ENCODE measurements at places on chromosomes 3 and 15.
A peak's percentile ranks its signal among the peaks of the same experiment; 100 is the strongest.

GRCh38 chr15:71511796-71512681 lies 298.3 kb upstream of the NR2E3 start:
- no peak overlapping the region for H3K27ac ChIP-seq
- H3K4me3 ChIP-seq: no peak overlapping the region
- H3K36me3 ChIP-seq: no peaks in the 10 kb centered on the region
- no peaks in the 10 kb centered on the region for H3K4me1 ChIP-seq
- DNase-seq: no peak

GRCh38 chr3:13565581-13566452 lies 16.9 kb downstream of the FBLN2 start:
- no peak for DNase-seq
- no peaks in the 10 kb centered on the region for H3K36me3 ChIP-seq
- H3K4me1 ChIP-seq: no peaks in the 10 kb centered on the region
- no peak overlapping the region for H3K27ac ChIP-seq
- no peak overlapping the region for H3K4me3 ChIP-seq

GRCh38 chr15:69451951-69452691 lies 497 bp upstream of the RPLP1 start:
- peak overlapping the region; percentile 71 for H3K4me3 ChIP-seq
- no peak for DNase-seq
- peaks cover 8% of the 10 kb centered on the region for H3K4me1 ChIP-seq
- H3K27me3 ChIP-seq: no peaks in the 10 kb centered on the region

- no peak overlapping the region for H3K27ac ChIP-seq
- H3K27me3 ChIP-seq: no peaks in the 10 kb centered on the region
- H3K4me1 ChIP-seq: no peaks in the 10 kb centered on the region
- no peak overlapping the region for H3K4me3 ChIP-seq
- no peak for DNase-seq
- no peaks in the 10 kb centered on the region for H3K36me3 ChIP-seq
Observed at GRCh38 chr3:41265011-41265545, 65.8 kb downstream of the CTNNB1 start.

DNA sequence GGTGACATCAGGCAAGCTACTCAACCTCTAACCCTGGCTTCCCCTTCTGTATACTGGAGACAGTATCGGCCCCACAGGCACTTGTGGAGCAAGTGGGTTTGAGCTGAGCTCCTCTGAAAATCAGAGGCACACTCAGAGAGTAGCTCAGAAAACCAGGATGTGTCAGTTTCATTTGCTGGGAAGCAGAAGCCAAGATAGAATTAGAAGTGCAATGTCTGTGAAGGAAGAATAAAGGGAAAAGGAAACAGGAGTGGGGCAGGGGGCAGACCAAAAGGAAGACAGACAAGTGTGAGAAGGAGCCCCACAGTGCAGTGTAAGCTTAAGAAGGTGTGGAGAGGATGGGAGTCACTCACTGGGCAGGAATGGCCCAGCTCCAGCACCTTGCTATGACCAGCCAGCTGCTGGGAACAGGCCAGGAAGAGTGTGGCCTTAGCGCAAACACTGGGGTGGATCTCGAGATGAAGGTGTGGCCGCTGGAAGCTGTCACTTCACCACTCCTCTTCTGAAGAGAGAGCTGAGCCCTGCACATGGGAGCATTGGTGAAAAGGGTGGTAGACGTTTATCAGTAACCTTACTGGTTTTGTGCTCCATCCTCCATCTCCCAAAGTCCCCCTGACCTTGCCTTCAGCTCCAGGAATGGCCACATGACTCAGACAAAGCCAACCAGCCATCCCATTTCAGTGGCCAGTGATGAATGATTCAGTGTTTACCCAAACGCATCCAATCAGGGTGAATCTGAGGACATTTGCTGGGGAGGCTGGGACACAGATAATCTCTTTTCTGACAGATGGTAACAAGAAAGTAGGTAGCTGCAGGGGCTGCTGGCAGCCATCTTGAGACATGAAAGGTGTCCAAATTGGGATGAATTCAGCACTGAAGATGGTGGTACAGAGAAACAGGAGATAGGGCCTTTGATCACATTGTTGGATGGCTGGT lies 108.4 kb downstream of the SHQ1 start:
- H3K36me3 ChIP-seq: no peaks in the 10 kb centered on the region
- H3K4me3 ChIP-seq: no peak overlapping the region
- H3K27ac ChIP-seq: no peak overlapping the region
- peak; percentile 43 for DNase-seq
- H3K4me1 ChIP-seq: no peaks in the 10 kb centered on the region
- H3K27me3 ChIP-seq: no peaks in the 10 kb centered on the region

DNA sequence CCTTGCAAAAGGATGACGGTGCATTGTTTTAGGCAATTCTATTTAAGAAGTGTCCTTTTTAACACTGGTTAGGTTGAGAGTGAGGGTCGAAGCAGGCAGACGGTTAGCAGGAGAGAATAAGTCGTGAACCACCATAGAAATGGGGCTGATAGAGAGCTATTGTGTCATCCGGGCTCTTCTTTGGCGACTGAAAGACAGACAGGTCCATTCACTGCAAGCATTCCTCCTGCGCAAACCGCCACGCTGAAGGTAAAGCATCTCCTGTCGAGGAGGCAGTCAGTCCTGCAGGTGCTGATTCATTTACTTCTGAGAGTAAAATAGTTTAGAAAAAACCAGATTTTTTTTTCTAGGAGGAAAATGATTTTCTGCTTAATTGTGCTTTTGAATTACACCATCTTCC lies 1002.8 kb upstream of the NR2F2 start:
- H3K4me1 ChIP-seq: no peaks in the 10 kb centered on the region
- H3K4me3 ChIP-seq: no peak overlapping the region
- H3K27ac ChIP-seq: no peak overlapping the region
- H3K36me3 ChIP-seq: no peaks in the 10 kb centered on the region
- no peak for DNase-seq

DNA sequence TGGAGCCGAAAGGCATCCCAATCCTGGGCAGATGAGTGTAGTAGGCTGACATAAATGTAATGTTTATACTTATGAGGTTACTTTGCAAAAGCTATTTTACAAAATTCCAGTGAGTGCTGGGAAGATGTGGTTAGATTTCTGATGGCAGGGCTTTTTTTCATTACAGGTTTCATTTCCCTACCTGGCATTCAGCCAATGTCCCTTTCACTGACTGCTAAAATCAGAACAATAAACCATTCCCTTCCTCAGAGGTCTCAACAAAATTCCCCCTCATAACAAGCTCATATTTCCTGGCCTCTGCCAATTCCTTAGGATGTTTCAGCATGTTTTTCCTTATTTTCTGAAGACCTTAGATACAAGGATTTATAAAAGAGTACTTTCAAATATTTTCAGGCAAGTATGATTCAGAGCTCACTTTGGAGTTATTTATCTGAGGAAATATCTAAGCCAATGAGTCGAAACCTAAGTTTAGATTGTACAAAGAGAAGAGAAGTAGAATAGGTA lies 40.9 kb upstream of the CCDC80 start:
- no peaks in the 10 kb centered on the region for H3K36me3 ChIP-seq
- no peak for DNase-seq
- no peak overlapping the region for H3K27ac ChIP-seq
- no peak overlapping the region for H3K4me3 ChIP-seq
- H3K27me3 ChIP-seq: no peaks in the 10 kb centered on the region

- H3K27me3 ChIP-seq: no peaks in the 10 kb centered on the region
- no peak overlapping the region for H3K4me3 ChIP-seq
- H3K4me1 ChIP-seq: no peaks in the 10 kb centered on the region
- no peak overlapping the region for H3K27ac ChIP-seq
Observed at GRCh38 chr15:43498990-43499389, 6.0 kb upstream of the TP53BP1 start.

DNA sequence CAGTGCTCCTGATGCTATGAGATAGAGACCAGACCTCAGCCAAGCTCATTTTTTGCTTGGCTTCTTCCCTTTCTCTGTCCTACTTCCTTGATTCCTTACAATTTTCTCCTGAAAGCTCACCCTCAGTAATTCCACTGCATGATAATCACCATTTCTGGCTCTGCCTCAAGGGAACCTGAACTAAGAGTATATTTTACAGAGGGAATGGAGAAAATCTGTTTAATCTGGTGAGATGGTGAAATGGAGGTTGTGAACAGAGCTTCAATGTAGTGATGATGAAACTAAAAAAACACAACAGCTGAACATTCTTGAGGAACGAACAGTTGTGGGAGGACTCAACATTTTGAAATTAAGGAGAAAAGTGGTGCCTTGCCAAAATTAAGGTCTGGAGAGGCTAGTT lies 16.3 kb downstream of the HHLA2 start:
- DNase-seq: no peak
- H3K27ac ChIP-seq: no peak overlapping the region
- H3K4me3 ChIP-seq: no peak overlapping the region

DNA sequence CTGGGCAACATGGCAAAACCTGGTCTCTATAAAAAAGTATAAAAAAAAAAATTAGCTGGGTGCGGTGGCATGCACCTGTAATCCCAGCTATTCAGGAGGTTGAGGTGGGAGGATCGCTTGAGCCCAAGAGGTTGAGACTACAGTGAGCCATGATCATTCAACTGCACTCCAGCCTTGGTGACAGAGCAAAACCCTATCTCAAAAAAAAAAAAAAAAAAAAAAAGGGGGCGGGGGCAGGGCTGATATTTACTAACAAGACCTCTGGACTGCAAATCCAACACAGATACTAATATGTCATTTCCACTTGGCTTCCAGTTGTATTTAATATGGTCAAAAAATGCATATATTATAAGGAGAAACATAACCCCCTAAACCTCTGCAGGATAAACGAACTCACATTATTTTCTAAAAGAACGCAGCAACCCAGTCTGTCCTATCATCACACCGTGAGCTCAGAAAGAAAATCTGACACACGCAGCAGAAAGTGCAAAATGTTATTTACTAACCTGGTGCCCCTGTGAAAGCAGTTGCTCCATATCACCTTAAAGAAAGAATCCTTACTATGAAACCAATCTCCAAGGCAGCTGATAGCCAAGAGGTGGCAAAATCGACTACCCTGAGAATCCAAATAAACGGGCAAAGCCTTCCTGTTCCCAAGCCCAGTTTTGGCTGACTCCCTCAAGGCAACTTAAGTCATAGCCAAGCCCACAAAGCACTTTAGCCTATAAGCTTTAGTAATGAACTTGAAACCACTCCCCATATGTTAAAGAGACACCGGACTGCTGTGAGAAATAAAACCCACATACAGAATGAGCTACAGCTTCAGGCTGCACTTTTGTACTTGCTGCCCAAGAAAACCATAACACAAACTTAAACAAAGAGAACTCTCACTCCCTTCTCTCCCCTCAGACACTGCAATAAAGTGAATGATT lies 39.3 kb downstream of the PLD1 start:
- peak; percentile 67 for DNase-seq
- no peaks in the 10 kb centered on the region for H3K27me3 ChIP-seq
- H3K4me3 ChIP-seq: peak overlapping the region; percentile 34
- no peaks in the 10 kb centered on the region for H3K4me1 ChIP-seq
- H3K27ac ChIP-seq: peak overlapping the region; percentile 58

DNA sequence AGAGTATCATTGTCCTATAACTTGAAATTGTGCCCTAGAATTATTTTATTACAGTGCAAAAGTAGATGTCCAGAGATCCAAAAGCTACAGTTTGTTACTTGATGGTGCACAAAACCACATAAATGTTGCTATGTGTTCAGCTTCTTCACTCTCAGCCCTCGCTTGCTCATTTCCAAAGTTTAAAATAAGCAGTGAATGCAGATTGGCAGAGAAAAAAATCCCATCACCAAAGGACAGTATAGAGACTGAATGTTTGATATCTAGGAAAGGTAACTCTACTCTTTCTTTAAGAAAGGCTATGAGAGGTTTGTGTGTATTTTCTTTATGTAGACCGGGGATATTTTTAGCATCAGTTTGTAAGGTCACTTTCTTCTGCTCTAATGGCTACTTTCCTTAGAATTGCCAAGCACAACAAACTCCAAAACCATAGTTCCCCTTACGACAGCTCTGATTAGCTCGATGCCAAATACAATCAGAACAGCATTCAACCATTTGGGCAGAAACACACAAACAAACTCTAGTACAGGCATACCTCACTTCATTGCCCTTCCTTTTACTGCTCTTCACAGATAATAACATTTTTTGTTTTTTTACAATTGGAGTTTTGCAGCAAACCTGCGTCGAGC lies 164.1 kb upstream of the CCDC54 start:
- no peak for DNase-seq
- no peaks in the 10 kb centered on the region for H3K4me1 ChIP-seq
- no peaks in the 10 kb centered on the region for H3K27me3 ChIP-seq

DNA sequence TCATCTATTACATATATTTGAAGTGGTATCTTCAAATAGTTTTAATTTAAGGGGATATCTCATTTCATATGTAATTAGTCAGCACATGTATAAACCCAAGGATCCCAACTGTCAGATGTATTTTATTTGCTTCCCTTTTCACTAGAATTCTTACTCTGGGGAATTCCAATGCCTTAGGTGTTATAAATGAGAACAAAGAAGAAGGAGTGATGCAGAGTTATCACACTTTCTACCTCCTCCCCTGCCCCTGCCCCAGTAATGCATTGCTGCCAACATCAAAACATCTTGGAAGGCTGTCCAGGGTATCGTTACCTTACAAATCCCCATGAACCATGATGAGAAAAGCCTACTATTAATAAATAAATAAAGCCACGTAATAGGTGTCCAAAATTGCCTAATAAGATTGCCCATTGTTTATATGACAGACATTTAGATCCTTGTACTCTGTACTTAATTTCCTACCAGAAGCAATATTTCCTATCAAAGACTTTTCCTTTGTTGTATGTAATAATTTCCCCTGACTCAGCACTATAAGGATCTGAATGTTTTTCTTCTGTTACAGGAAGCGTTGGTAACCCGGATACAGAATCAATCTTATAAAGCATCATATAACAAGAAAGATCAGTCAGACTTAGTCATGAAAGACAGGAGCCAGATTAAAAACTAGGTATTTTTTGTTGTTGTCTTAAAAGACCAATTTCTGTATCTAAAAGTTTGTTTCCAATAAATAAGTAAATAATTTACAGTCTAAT lies 38.8 kb downstream of the CBLB start:
- no peaks in the 10 kb centered on the region for H3K27me3 ChIP-seq
- H3K36me3 ChIP-seq: no peaks in the 10 kb centered on the region
- no peak overlapping the region for H3K4me3 ChIP-seq
- no peak for DNase-seq
- H3K4me1 ChIP-seq: no peaks in the 10 kb centered on the region

GRCh38 chr3:177811112-177811511 lies 613.8 kb upstream of the TBL1XR1 start:
- H3K4me3 ChIP-seq: no peak overlapping the region
- no peaks in the 10 kb centered on the region for H3K36me3 ChIP-seq
- no peak for DNase-seq
- H3K4me1 ChIP-seq: no peaks in the 10 kb centered on the region
- no peak overlapping the region for H3K27ac ChIP-seq

DNA sequence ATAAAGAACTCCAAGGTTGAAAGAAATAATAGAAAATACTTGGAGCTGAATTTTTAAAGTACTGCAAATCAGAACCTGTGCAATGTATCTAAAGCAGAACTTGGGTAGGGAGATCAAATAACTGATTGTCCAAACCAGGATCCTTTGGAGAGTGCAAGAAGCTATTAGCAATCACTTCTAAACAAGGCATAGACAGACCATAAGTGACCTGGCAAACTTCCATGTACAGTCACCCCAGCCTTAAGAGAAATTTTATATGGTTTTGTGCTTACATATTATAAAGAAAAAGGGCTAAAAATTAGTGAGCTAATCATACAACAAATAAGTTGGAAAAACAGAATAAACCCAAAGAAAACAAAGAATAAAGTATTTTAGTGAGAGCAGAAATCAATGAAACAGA lies 35.2 kb downstream of the ETV5 start:
- H3K36me3 ChIP-seq: no peaks in the 10 kb centered on the region
- H3K4me1 ChIP-seq: no peaks in the 10 kb centered on the region
- H3K27me3 ChIP-seq: no peaks in the 10 kb centered on the region
- no peak for DNase-seq
- no peak overlapping the region for H3K4me3 ChIP-seq
- H3K27ac ChIP-seq: no peak overlapping the region

- no peak overlapping the region for H3K27ac ChIP-seq
- H3K27me3 ChIP-seq: no peaks in the 10 kb centered on the region
- DNase-seq: no peak
- no peaks in the 10 kb centered on the region for H3K36me3 ChIP-seq
- no peak overlapping the region for H3K4me3 ChIP-seq
Observed at GRCh38 chr15:52010633-52011595, 8.1 kb upstream of the MAPK6 start.
